Bronchial smooth muscle cell (primary cell): ENCODE measurements at places on chromosomes 11 and 22. TPM values are rescaled to one million over a fixed set of nuclear protein-coding genes. Genes with fewer than 3 reads are reported as not detected.

CAT gene
- total RNA-seq, result 81.2 and 104 TPM in 2 replicates

MUC2 gene
- total RNA-seq, result not detected in 2 replicates

SCGB1A1 gene
- total RNA-seq, result not detected in 2 replicates

BRSK2 gene
- 0.16 and 0.86 TPM in 2 replicates for total RNA-seq
